Mucosa of gallbladder (tissue), 1 donor: ENCODE measurements at places on chromosomes 2 and 18.
A peak's percentile ranks its signal among the peaks of the same experiment; 100 is the strongest.

- peak; percentile 48 for DNase-seq
Observed at GRCh38 chr2:119744335-119744939, 15.3 kb upstream of the PTPN4 start.

DNA sequence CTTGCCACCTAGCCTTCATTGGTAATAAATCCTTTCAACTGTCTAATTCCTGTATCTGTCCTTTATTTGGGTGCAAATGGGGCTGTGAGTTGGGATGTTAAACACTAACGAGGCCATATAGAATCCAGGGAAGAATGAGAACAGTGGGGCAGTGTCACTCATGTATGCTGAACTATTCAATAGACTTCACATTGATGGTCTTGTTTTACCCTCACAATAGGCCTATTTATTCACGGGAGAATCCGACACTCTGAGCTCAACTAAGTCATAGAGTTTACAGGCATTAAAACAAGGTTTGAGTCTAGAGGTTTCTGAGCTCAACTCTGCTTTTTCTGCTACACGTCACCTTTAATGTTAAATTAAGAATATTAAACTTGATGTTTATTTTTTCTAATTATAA lies 421.6 kb downstream of the SOX11 start:
- no peak for DNase-seq

- no peak for DNase-seq
Observed at GRCh38 chr2:197042739-197043196, 116.3 kb upstream of the PGAP1 start.

DNA sequence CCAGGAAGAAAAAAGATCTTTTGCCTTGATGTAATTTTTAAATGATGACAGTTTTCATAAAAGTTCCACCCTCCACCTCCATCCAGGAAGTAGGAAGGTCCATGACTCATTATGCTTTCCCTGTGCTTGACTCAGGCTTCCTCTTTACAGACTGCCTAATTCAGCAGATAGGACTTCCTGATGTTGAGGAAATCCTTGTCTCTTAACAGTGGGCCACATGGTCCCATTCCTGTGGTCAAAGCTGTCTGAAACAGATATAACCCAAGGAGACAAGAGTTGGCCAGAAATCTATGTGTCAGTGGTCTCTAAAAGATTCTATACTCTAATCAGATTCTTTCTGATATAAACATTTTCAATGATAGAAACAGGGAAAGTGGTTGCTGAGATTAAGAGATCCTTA lies 119.1 kb downstream of the BAZ2B start:
- no peak for DNase-seq

GRCh38 chr18:47737956-47738355 lies 192.5 kb downstream of the SMAD2 start:
- no peak for DNase-seq

- DNase-seq: peak; percentile 20
Observed at GRCh38 chr2:176455816-176456291, 186.6 kb downstream of the MTX2 start.

GRCh38 chr2:217165547-217165946 lies 305.7 kb upstream of the TNP1 start:
- DNase-seq: no peak

DNA sequence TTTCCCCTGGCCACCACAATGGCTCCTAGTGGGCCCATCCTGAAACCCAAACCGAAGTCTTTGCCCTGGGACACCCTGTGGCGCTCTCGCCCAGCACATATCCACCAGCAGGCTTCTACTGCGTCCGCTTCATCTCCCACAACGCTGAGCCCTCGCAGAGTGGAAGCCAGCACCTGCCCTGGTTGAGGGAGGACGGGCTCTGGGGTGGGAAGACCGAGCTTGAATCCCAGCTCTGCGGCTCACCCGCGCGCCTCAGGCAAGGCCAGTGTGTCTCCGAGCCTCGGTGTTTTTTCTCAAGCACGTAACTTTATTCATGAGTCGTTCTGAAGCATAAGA lies 15.6 kb downstream of the KLF11 start:
- no peak for DNase-seq
